ENCODE measurements at places on chromosomes 3 and 15.

DNA sequence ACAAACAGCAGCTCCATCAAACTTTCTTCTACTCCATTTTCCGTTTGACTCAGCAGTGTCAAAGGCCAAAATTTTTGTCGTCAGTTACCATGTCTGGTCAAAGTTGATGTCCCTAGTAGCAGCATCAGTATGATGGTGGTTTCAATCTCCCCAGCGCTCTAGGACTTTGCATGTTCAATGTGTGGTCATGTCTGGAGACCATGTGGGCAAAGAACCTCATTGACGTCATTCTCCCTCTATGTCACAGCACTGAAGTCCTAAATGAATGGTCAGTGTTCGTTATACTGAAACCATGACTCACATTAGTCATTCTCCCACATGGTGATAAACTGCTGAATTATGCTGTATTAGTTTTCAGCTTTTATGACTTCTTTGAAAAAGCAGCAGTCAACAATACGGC lies 23.2 kb downstream of the SHC4 start:
- no peak for DNase-seq

GRCh38 chr3:12934431-12934830 lies 93.1 kb upstream of the RPL32 start:
- no peak for DNase-seq

- no peak for DNase-seq
These were observed 443.1 kb upstream of the THRB start for GRCh38 chr3:24937780-24938179.

DNA sequence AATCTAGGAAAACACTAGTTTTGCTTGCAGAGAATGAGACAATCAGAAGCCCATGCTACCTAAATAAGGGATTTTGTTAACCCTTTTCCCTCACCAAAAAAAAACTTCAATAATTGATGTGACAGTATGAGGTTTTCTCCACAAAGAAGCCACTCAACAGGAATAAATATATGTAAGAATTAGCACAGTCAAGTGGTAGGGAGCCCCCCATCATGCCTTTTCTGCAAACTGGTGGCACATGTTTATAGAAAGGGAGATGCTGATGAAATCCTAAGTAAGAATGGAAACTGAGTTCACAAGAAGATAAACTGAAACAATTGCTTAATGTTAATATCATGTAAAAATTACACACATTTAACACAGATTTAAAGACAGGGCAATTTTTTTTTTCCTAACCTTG lies 51.0 kb downstream of the PHC3 start:
- no peak for DNase-seq

DNA sequence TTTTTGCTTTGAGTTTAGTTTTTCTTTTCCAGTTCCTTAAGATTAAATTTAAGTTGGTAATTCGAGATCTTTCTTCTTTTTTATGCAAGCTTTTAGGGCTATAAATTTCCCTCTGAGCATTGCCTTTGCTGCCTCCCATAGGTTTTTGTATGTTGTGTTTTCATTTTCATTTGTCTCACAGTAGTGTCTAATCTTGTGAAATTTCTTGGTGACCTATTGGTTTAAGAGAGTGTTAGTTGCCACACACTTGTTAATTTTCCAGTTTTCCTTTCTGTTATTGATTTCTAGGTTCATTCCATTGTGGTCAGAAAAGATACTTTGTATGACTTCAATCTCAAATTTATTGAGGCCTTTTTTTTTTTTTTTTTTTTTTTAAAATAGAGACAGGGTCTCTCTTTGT lies 18.3 kb upstream of the IL20RB start:
- DNase-seq, result no peak

DNA sequence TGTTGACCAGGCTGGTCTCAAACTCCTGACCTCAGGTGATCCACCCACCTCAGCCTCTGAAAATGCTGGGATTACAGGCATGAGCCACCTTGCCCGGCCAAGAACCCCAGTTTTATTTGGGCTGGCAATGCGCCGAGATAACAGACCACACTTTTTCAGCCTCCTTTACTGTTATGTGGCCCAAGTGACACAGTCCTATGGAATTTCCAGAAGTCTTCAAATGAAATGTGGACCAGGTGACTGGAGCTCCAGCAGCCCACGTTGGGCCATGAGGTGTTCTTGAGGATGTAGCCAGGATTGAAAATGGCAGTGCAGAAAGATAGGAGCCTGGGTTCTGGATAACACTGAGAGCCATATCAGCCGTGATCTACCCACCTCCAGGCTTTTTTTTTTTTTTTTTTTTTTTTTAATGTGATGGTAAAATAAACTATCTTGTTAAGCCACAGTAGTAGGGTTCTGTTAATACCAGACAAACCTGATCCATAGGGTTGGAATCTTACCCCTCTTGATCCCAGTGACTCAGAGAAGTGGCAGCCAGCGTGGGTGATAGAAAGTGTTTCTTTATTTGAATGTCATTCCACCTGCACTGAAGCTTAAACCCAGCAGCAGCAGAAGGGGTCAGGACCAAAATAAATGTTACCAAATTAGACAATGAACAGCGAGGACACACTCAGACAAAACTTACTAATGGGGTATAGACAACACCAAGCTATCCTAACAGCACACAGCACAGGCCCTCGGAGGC lies 55.6 kb downstream of the LHFPL4 start:
- no peak for DNase-seq

DNA sequence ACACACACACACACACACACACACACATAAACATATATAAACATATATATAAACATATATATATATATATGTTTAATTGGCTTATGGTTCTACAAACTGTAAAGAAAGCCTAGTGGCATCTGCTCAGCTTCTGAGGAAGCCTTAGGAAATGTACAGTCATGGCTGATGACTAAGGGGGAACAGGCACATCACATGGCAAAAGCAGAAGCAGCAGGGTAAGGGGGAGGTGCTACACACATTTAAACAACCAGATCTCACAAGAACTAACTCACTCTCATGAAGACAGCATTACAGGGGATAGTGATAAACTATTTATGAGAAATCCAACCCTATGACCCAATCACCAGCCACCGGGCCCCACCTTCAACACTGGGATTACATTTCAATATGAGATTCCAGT lies 922.9 kb downstream of the SI start:
- no peak for DNase-seq

- DNase-seq, result no peak
These were observed 243.0 kb downstream of the CLSTN2 start for GRCh38 chr3:140177943-140178342.

DNA sequence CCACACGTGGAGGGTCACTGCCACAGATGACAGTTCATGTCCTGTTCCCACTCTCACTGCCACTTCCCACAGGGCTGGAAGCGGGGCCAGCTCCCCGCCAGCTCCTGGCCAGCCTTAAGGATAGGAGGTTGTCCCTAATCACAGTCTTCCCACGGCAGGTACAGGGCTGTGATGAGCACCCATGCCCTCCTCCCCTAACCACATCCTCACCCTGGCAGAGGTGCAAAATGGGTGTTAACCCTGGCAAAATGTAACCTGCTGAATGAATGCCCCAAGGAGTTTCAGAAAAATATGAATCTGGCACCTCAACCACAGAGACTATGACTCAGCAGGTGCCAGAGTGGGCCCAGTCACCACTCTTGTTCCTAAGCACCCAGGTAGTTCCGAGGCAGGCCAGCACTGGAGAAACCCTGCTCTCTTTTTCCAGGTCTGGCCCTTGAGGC lies 185.1 kb upstream of the TPM1 start:
- no peak for DNase-seq

DNA sequence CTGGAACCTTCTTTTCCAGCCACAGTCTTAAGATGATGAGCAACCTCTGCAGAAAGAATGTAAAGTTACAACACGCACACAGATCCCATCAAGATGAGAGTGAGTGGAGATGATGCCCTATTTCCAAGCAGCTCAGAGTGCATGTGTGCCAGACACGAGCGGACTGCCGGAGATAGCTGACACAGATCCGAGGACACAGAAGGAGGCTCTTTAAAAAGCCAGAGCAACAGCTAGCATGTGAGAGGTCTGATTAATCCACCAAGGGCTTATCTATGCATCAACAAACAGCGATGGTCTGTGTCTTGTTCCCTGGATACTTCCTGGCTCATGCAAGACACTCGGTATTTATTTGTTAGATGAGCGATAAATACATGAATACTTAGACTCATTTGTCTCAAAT lies 128.6 kb upstream of the DLG1 start:
- DNase-seq, result no peak

- no peak for DNase-seq
These were observed 405.1 kb downstream of the TUSC7 start for GRCh38 chr3:117114517-117115265.

All from activated gamma-delta T cell treated with anti-CD3 and anti-CD28 coated beads, Interleukin-2, amount 50 U/mL, for 16 hours (primary cell).